Immature natural killer cell (primary cell): ENCODE measurements at places on chromosomes 1 and 21.

DNA sequence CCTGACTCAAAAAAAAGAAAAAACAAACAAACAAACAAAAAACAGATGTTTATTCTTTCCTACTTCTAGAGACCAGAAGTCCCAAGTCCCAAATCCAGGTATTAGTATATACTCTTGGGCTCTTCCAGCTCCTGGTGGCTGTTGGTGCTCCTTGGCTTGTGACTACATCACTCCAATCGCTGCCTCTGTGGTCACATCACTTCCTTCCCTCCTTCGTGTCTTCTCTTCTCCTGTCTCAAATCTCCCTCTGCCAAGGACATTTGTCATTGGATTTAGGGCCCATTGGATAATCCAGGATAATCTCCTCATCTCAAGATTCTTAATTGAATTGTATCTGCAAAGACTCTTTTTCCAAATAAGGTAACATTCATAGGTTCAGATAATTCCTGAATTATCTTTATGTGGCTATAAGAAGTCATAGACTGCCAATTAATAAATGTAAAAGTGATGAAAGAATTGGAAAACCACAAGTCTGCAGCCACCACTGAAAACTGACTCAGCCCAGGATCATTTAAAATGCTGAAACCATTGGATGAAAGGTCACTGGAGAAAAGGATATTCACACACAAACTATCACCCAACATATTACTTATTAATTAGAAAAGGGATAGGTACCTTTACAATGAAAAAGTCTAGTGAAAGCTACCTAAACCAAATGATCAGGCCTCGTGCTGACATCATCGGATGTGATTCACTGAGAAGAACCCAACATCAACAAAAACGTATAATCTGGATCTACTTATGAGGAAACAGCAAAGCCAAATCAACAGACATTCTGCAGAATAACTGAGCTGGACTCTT is 67.1 kb downstream of the ZNF281 start:
- DNase-seq = no peak

DNA sequence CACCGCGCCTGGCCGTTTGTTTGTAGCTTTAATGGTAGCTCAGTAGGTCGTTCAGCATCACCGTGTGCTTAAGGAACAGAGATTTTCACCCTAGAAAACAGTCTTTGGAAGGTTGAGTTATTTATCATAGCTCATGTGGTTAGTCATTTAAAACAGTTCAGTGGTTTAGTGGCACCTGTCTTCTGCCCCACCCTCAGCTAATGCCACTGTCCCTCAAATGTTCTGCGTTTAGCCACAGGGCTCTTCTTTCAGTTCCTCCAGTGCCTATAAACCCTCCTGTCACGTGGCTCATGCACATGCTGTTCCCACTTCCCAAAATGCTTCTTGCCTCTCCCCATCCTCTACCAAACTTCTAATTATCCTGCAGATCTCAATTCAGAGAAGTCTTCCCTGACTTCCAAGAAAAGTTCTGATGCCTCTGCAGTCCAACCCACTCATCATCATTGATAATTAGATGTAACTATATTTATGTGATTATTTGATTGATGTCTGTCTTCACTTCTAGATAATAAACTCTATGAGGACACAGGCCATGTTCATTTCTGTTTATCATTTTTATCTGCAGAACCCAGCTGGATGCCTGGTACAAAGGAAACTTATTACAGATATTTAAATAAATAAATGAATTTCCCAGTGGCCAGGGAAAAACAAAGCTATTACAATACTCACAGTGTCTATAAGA is 14.4 kb upstream of the DIPK1A start:
- DNase-seq = no peak

DNA sequence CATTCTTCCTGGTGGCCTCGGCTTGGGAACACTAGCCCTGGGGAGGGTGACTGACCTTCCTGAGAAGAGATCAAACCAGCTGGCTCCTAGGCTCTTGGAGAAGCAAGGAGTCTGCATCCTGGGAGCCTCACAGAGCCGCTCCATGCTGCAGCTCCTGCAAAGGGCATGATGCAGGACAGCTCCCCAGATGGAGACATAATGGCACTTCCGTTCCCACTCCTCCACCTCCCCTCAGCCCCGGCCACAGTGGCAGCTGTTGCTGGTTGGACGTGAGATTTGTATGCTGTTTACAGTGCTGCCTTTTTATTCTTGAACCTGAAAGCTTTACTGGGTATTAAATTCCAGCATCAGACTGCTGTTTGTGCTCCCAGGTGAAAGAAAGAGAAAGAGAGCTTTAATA is 83.7 kb upstream of the CTTNBP2NL start:
- DNase-seq = no peak

DNA sequence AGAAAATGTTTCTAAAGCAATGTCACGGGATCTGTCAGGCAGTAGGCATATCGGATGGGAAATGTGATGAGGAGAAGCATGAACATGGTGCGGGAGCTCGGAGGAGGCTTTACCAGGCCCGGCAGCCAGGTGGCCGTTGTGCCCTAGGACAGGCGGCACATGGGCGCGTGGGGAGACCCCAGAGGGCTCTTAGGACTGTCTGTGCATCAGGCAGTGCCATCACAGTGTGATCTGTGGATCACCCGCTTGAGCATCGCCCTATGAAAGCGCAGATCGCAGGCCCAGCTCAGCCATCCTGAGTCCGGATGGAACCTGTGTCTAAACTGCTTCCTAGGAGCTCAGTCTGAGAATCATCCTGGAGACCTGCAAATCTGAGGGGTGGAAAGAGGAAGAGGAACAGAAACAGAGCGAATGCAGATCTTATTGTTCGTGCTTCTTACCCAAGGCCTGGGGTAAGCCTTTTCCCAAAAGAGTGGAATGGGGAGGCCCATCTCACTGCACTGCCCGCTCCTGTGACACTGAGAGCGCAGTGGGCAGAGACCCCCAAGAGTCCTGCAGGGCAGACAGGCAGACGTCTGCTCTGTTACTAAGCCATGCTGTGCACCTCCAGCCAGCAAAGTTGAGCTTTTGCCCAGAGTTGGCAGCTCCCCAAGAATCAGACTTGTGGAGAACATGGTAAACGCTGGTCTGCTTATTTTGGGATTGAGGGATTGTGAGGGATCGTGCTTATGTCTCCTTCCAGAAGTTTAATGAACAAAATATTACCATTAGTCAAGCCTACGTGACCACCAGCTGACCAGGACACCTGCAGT is 251.0 kb downstream of the RHOU start:
- no peak for DNase-seq

- DNase-seq = no peak
These were observed 9.2 kb downstream of the FCRL3 start for GRCh38 chr1:157691285-157691920.

- no peak for DNase-seq
These were observed 10.7 kb downstream of the ZFYVE9 start for GRCh38 chr1:52152572-52152971.
